NCI-H2171 (cell line): ENCODE measurements at places on chromosomes 3 and 15.
A peak's percentile ranks its signal among the peaks of the same experiment; 100 is the strongest.

DNA sequence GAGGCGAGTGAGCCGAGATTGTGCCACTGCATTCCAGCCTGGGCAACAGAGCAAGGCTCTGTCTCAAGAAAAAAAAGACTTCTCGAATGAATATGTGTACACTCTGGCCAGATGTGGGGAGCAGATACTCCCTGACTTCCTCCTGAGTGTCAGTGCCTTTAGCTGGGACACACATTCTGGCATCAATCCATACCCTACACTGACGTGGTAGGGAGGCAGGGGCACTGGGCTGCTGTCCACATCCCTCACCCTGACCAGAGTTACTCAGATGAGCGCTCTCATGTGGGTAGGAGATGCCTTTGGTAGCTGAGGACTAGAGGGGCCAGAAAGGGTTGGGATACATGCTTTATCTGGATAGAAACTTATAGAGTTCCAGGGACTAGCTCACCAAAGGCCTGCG lies 15.6 kb downstream of the LIMD1 start:
- no peak for DNase-seq

GRCh38 chr3:8182904-8183303 lies 318.7 kb upstream of the LMCD1 start:
- DNase-seq, result no peak

DNA sequence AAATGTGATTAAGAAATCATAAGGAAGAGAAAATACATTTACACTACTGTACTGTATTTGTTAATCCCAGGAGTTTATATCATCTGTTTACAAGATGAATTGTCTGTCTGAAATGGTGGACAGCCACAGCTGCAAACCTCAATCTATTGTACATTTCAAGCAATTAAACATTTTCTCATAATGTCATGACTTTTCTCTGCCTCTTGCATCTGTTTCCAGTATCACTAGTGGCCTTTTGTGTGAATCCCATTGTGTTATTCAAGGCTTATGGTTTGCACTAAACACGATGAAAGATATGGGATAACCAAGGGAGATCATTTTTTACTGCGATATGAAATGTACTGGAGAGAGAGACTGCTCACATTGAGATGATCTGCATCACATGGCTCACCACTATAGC lies 200.2 kb upstream of the LRRN1 start:
- no peak for DNase-seq

DNA sequence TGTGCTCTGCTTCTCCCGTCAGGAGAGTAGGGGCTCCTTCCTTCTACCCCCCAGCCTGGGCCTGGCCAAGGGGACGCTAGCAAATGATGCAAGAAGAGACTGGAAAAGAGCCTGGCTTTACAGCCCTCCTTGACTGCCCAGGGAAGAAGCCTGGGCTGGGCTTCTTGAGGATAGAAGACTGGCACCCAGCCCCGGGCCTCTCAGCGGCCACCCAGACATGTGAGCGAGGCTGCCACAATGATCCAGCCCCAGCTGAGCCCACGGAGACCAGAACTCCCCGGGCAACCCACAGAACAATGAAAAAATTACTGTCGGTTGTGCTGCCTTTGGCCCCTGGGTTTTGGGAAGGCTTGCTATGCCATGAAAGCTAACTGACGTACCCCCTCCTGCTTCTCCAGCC lies 100.6 kb upstream of the PRR20G start:
- no peak for DNase-seq

DNA sequence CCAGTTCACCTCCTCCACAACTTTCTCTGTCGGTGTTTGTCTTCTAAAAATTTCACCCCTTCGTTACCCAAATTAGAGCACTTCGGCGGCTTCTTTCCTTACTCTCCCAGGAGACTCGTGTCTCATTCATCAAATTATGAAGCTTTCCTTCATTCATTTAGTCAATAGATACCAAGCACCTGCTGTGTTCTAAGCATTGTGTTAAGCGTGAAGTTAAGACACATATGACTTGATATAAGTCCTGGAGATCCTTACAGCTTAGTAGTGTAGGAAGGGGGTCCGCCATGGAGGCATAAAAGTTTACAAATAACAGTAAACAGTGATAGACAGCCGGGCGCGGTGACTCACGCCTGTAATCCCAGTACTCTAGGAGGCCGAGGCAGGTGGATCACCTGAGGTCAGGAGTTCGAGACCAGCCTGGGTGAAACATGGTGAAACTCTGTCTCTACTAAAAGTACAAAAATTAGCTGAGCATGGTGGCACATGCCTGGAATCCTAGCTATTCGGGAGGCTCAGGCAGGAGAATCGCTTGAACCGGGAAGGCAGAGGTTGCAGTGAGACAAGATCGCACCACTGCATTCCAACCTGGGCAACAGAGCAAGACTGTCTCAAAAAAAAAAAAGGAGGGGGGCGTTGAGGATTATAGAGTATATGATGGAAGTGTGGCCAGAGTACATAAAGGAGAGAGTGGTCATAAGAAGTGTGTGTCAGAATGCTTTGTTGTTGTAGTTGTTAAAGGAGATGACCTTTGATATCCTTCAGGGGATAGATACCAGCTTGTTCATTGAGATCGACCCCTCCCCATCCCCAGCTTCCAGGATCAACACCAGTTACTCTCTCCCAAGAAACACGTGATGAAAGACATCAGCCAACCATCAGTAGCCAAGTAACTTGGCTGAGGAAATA lies 744 bp upstream of the CCDC32 start:
- DNase-seq, result peak; percentile 27

- DNase-seq, result no peak
Observed at GRCh38 chr3:32175607-32176197, 62.8 kb upstream of the CMTM8 start.

DNA sequence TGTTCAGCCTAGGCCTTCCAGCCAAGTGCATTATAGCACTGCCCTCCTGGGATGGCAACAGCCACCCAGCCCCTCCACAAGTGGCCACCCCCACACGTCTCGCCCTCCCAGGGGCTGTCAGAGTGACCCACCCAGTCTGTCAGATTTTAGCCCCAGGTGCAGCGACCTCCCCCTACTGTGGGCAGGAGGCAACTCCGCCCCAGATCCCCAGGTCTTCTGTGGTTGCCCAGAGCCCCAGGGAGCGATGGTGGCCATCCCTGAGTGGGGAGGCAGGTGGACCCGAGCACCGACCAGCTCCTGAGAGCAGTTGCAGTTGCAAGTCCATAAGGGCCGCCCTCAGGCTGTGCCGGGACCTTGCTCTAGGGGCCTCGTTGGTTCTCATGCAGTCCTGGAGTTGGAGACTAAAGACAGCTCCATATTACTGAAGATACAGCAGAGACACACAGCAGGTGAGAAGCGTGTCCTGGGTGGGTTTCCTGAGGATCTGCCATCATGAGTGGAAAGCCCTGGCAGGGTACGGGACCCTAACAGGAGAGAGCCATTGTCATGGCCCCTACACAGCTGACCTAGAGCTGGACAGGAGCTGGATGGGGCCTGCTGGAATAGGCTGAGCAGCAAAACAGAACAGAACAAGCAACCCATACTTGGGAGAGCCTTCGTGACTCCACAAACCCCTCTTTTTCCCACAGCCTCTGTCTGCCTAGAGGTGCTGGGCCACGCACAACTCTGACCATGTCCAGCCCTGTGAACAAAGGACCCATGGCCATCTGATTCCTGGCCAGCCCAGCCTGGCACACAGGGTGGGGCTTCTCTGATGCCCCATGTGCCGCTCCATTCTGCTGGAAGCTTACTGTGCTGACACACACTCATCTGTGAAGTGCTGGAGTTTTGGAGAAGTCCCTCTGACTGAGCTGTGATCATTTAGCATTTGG lies 110.3 kb upstream of the ALDH1A3 start:
- no peak for DNase-seq

GRCh38 chr3:38030126-38031021 lies 932 bp upstream of the PLCD1 start:
- DNase-seq, result no peak

DNA sequence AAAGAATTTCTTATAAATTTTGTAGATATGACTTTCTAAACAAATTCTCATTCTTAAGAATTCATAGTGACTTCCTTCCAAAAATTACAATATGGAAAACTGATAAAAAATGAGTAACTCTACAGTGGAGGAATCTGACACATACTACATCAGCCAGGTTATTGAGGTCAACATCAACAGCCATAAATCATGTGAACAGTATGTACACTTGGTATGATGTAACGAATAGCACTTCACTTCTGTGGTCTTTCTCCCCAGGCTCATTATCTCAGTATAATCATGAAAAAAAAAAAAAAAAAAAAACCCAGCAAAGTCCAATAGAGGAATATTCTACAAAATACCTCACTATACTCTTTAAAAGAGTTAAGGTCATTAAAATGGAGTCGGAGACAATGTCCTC lies 111.2 kb upstream of the SUCLG2 start:
- DNase-seq, result no peak

GRCh38 chr3:123312331-123313265 lies 110.9 kb downstream of the SEC22A start:
- DNase-seq, result no peak

GRCh38 chr3:70250492-70250891 lies 61.9 kb downstream of the MDFIC2 start:
- no peak for DNase-seq

GRCh38 chr3:192817053-192817452 lies 89.7 kb upstream of the FGF12 start:
- no peak for DNase-seq

GRCh38 chr15:73681063-73681462 lies 3.1 kb upstream of the CD276 start:
- DNase-seq, result no peak

GRCh38 chr3:14609506-14609905 lies 42.1 kb upstream of the CCDC174 start:
- DNase-seq, result no peak

GRCh38 chr3:34284959-34285826 lies 486.8 kb downstream of the PDCD6IP start:
- no peak for DNase-seq

DNA sequence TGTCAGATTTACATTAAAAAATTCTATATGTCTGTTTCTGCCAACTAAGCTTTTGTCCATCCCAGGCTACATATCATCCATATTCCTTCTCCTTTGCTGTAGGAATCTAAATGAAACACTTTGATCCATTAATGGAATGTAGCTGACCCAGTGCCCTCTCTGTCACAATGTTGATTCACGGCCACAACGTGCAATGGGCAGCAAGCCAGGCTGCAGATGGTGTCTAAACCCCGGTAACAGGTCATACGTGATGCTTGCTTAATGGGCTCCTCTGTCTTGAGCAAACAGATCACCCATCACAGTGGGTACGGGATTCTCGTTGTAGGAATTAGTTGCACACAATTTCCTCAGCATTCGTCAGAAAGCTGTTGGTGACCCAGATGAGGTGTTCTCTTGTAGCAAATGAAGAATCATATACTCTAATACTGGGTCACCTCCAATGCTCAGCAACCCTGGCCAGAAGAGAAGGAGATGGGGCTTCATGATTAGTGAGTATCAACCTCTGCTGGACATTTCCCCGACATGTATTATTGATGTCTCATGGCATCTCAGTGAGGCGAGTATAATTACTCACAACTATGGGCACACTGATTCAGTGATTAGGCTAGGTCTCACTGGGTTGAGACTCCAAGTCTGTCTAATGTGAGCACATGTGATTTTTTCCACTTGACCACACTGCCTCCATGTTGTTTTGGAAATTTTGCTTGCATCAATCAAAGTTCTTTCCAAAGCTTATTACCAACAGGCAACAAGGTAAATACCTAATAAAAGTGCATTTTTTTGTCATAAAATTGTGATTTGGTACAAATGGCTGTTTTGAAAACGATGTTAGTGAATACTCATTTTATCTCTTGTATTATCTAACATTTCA lies 12.9 kb upstream of the DCBLD2 start:
- no peak for DNase-seq

GRCh38 chr3:66534304-66534845 lies 33.6 kb upstream of the LRIG1 start:
- no peak for DNase-seq

DNA sequence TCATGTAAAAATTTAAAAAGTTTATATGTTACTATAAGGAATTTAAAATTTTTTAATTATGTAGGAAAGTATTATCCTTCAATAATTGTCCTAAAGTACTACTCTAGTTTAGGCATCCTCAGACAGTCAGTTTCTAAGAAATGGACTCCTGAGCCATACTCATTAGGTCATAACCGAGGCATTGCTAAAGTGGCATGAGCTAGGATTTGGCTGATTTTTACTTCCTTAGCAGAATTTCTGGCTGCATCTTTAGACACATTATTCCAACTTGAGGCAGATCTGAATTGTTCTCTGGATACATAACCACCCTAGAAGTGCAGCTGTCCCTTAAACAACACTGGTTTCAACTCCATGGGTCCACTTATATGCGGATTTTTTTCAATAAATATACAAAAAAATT lies 38.3 kb downstream of the IFT57 start:
- no peak for DNase-seq

DNA sequence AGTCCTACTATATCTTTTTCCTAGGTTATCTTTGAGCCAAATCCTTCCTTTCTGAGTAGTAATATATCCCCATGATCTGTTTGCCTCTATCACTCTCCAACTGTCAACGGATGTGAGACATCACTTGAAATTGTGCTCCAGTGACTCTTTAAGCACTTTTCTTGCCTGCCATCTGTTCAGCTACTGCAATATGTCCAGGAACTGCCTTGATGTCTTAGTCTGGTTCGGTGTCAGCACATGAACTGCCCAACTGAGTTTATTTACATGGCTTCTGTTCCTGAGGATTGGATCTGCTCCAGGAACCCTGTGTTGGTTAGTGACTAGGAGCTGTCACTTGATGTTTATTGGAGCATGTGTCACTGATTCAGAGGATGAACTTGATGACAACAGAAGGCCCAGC lies 116.5 kb downstream of the SLC9A9 start:
- peak; percentile 76 for DNase-seq

DNA sequence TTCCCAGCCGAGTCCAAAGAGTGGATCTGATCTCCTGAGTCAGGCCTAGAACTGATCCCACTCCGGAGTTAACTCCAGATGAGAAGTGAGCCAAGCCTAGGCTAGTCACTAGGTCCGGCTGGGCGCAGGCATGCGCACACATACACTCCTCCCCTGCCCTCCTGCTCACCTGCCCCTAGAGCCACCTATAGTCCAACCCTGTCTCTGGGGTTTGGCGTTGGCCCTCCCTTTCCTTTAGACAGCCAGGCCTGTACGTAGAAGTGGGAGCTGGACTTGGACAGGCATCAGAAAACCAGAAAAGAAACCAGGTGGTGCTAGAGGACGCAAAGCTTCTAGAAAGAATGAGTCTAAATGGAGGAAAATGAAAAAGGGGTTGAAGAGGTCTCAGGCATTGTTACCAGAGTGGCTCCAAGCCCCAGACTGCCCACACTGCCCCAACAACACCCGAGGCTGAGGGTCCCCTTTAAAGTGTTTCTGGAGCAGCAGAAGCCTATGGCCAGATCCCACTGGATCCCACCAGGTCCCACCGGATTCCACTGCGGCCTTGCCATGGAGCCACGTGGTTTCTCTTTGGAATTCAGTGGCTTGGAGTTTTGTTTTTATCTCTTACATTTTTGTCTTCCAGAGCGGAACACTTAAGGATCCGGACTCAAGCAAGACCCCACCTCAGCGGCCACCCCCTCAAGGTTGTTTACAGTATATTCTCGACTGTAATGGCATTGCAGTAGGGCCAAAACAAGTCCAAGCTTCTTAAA lies 24.2 kb upstream of the TIMP4 start:
- DNase-seq, result no peak

DNA sequence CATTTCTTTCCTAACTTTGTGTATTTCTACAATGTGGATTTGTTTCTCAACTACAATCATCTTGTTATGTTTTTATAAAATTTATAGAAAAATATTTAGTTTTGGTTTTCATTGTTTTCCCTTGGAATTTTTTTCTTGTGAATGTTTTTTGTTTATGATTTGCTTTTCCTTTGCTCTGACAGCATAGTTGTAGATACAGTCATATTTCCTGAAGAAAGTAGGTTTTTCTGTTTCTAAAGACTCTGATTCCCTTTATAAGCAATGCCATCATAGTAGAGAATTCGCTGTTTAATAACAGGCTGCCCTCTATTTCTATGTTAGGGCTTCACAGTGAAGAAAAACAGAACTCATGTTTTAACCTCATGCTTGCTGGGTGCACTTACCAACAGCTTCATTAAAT lies 482.3 kb downstream of the ZBBX start:
- DNase-seq, result no peak
